ENCODE measurements at places on chromosomes 12 and 14.

DNA sequence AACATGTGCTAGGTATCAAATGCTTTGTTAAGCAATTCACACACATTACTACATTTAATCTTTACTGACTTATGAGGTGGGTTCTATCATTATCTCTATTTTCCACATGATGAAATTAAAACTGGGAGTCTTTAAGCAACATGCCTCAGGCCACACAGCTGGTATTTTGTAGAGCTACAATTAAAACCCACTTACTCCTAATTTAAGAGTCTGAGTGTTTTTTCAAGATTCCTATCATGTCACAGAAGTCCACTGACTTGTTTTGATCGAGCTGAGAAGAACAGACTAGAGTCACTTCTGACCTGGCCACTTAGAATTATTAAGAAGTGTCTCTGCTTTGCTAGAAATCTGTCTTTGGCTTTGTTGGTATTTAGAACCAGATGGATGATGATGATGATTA lies 670.7 kb downstream of the NRXN3 start:
- DNase-seq, result no peak

GRCh38 chr14:79543967-79544697 lies 667.2 kb downstream of the DIO2 start:
- DNase-seq, result no peak

GRCh38 chr12:3061059-3061458 lies 16.1 kb upstream of the TSPAN9 start:
- no peak for DNase-seq

DNA sequence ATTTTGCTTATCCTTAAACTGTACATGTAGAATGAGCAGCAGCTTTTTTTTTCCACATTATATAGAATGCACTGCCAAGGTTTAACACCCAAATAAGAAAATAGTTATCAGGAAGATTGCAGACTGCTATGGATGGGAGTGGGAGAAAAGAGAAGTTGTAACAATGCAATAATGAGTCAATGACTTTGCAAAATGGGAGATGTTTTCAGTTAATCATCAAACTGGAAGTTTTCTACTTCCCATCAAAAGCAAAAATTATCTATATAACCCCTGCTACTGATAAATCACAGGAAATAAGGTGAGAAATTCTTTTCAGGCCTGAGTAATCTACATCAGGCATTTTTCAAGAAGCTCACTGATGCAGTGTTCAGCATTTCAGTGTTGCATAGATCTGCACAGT lies 309.1 kb downstream of the GXYLT1 start:
- DNase-seq, result no peak

DNA sequence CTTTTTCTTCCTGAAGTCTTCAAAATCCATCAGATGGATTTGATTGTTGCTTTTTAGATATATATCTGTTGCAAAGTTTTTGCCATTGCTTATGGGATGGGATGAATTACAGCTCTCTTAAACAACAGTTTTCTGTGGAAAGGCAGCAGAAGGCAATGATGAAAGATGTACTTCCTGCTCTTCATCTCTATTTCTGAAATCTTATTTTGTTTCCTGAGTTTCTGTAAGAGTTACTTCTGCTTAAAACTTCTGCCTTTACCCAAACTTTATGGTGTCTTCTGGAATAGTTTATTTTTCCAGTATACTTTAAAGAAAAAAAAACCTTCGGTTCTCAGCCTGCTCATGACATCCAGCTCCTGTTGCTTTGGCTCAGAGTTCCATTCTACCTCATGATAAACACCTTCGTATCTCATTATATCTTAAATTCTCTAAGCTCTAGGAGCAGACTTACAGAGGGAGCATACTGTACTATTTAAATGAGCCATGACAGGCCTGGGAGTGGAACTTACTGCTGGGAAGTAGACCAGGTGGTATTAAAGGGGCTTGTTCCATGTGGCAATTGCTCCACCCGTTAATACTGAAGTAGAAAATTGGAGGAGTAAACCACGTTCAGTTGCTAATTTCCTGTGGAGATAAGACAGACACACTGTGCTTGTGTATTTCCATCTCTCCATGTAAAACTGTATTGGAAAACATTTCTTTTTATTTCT lies 288.4 kb downstream of the FBXL14 start:
- DNase-seq, result no peak

GRCh38 chr12:50751948-50752721 lies 11.8 kb upstream of the ATF1 start:
- no peak for DNase-seq

Data from CD8-positive, alpha-beta memory T cell (primary cell).